ENCODE measurements at places on chromosomes 6 and 20.

DNA sequence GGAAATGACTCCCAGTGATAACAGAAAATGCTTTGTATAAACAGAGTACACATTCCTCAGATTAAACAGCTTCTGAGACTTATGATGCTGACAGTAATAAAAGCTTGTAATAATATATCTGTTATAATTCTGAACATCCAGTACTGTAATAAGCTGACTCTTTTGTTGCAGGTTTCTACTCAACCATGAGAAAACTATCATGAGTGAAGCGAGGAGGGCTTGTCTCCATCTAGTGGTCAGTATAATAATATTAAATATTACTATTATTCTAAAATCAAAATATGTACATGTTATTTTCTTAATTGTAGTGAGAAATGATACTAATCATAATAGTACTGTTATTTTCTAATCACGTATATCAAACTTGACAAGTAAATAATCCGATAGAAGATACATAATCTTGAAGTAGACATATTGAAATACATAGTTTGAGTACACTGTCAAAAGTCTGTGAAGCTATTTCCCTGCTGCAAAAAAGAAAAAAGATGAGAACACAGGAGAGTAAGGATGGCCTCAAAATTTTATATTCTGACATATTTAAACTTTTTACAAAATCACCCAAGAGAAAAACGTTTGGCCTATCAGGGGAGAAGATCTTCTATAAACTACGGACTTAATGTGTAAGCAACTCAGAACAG is 183.1 kb downstream of the MOXD1 start:
- DNase-seq, result no peak

DNA sequence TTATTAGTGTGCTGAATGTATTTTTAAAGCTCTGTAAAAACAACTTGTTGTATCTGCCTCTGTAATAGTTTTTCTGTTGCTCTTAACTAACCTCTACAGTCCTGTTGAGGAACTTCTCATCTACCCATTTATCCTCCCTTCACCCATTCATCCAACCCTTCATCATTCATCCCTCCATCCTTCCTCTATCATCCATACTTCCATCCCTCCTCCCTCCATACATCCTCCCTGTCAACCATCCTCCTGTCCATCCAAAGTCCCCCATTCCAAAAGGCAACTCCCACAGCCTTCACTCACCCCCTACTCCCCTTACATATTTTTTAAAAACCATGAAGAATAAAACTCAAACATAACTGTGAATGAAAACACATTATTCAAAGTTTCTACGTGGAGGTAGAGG is 40.7 kb upstream of the SPDEF start:
- DNase-seq, result no peak

- no peak for DNase-seq
These were observed 717 bp downstream of the CSNK2A1 start for GRCh38 chr20:542777-543368.

DNA sequence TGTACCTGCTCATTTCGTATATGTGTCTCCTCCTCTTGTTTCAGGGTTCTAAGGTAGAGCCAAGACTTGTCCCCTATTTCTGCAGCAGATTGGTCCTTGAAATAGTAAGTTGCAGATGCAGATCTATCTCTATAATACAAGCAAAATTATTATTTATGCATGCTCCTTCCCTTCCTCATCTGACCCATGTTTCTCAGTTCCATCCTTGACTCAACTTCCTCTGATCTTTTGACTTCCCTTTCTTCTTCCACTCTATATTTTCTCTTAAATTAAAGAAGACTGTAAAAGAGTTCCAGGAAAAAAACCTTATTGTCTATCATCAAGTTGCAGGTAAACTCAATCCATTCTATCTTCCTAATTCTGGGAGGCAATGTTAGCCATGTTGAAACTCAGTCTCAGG is 23.7 kb downstream of the PLA2G7 start:
- DNase-seq, result no peak

DNA sequence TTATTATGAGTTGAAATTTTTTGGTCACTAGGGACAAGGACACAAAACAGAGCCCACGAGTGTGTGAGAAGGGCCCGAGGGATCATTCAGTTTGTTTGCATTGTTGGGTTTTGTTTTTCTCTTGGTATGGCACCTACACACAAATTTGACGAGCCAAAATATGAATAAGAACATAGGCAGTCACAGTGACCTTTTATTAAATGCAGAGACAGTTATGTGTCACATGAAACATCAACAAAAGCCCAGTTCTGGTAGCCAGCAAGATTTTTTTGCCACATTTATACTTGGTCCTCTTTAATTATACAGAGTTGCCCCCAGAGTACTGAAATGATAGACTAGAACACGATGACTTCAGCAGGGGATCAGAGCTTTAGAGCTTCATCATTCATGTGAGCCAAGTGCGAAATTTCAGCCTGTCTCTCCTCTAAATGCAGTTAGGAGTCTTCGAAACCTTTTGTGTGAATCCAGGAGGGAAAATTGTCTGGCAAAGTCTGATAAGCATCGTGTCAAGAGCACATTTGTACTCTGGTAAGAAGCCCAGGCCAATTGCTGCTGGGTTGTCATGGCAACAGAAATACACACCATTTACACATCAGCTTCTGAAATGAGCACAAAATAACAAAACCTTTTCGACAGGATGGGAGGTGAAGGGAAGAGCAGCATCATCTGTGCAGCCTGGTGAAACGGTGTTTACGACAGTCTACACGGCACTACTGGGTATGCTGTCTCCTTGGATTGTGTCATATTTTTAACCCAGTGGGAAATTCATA is 79.2 kb upstream of the RIPOR2 start:
- DNase-seq, result peak; percentile 18

DNA sequence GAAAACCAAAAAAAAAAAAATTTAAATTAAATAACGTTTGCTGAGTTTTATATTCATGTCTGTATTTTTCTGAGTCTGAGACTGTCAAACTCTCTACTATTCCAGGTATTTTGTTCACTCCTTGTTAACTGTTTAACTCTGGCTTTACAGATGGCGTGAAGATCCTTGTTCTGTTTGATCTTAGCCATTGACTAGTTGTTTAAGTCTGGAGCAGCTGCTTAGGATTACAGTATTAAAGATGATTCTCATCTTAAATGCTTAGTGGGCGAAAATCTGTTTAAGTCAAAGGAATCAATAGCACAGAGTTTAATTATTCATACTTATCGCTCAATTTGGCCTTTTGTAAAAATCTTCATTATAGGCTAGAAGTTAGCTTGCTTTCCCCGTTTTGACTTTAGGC is 2.4 kb downstream of the PHACTR2 start:
- DNase-seq, result no peak
